ENCODE measurements at places on chromosomes 11 and 22.
A peak's percentile ranks its signal among the peaks of the same experiment; 100 is the strongest.

GRCh38 chr11:118186346-118187107 is 10.1 kb upstream of the SCN2B start:
- no peak for DNase-seq

GRCh38 chr11:46290598-46291309 is 13.3 kb downstream of the CREB3L1 start:
- no peak for DNase-seq

- no peak for DNase-seq
These were observed 18.1 kb downstream of the DGCR2 start for GRCh38 chr22:19103880-19104821.

- no peak for DNase-seq
These were observed 548 bp downstream of the FDXACB1 start for GRCh38 chr11:111878385-111878848.

DNA sequence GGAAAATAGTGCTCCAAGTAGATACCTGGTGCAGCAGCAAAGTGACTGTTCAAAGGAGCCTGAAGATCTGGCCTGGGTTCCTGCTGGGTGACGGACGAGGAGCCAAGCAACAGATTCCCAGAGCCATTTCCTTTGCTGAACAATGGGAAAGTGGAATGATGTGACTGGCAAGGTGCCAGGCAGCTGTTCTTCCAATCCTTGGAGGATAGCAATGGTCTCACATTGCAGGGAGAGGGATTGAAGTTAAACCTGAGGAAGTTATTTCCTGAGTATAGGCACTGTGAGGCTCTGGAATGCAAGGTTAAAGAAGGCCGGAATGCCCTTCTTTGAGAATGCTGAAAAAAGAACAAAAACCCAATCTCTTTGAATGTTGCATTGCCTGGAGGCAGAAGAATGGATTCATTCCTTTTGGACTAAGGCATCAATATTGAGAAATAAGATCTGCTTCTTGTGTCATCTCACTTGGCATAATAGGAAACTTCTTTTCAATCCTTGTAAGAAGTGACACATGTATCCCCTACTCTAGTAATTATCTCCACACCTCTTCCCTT is 223.8 kb downstream of the BLID start:
- no peak for DNase-seq

DNA sequence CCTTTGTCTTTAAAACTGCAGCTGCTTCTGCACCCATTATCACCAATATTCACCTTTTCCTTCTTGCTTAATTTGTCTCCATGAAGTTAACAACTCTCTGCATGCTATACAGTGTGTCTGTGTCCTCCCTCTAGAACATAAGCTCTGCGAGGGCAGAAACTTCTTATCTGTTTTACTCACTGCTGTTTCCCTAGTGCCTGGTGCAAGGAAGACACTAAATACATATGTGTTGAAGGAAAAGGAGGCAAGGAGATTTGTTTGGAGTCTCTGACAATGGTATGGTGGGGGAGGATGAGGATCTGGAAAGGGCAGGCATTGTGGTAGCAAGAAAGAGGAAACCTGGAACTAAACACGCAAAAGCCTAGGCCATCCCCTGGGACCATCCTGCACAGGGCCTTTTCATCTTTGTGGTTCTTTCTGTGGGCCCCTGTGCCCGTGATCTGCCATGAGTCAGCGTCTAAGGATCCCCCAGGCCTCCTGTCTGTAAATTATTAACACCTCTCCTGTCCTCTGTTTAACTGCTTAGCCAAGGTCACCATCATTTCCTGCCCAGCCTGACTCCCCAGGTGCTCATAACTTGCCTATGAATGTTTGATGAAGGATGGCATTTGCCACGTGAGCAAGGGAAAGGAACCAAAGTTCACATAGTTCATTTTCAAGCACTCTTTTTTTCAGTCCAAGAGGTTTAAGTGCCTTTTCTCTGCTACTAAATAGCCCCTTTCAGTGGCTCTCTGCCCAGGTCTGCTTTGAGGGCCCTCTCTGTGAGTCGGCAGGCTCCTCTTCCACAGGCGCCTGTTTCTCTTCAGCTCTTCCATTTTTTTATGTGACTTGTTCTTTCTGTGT is 131.1 kb downstream of the RASSF10 start:
- peak; percentile 21 for DNase-seq

DNA sequence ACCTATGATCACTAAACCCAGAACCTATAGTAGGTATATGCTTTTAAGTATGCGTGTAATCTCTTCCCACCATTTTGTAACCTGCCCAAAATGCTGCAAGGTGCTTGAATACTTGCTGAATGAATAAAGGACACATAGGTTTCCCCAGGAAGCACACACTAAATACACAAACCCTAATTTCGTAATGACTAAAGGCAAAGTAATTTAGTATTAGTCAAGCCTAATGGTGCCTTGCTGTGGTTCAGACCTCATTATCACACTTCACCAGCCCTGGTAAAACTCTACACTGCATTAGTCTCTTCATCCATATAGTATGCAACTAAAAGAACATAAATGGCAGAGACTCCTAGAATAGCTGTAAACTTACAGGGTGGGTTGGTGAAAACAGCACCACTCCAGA is 289.0 kb upstream of the PITPNB start:
- no peak for DNase-seq

GRCh38 chr22:28728621-28729313 is 12.9 kb downstream of the CHEK2 start:
- no peak for DNase-seq

GRCh38 chr11:27505781-27506180 is 788 bp downstream of the LIN7C start:
- DNase-seq = no peak

- no peak for DNase-seq
These were observed 43.1 kb downstream of the CCDC73 start for GRCh38 chr11:32751381-32751780.

DNA sequence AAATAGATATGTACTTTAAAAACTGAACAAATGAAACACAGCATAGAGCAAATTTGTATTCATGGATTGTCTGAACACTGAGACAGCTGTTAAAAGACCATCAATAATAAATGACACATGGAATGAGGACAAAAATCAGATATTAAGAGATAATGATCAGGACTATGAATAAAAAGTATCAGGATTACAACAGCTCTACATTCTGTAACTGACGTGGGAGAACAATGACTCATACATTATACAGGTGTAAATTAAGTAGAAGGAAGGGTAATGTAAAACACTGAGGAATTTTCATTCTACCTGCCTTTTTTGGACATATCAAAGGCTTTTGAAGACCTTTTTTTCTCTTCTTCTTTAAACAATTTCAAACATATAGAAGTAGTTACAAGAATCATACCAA is 310.9 kb upstream of the ANO3 start:
- no peak for DNase-seq

DNA sequence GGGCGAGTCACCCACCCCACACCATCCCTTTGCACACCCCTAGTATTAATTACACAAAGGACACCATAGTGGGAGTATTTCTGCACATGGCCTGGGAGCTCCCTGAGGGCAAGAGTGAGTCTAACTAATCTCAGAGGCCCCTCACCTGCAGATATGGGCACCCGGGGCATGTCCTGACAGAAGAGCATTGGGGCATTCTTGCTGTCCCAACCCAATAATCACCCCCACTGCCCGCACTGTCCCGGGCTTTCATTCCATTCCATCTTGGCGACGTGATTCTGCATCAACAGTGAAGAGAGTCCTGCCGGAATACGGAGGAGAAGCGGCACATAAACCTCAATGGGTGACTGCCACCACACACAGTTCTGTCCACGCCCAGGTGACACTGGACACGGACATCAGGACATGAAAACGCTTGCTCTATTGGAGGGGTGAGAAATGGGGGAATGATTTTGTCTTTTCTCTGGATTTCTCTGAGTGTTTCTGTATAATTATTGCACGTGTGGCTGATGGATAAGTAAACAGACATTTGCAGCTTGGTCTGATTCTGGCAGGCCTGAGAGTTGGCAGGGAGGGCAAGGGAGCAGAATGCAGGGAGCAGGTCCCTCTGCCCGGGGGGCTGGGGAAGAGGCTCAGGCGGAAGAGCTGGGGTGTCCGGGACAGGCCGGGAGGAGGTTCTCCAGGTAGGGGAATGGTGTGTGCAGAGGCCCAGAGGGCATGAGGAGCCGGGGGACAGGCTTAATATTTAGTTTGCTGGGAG is 38.2 kb downstream of the SCUBE1 start:
- DNase-seq = no peak

GRCh38 chr11:125941619-125942611 is 3.9 kb upstream of the VSIG10L2 start:
- peak; percentile 71 for DNase-seq

DNA sequence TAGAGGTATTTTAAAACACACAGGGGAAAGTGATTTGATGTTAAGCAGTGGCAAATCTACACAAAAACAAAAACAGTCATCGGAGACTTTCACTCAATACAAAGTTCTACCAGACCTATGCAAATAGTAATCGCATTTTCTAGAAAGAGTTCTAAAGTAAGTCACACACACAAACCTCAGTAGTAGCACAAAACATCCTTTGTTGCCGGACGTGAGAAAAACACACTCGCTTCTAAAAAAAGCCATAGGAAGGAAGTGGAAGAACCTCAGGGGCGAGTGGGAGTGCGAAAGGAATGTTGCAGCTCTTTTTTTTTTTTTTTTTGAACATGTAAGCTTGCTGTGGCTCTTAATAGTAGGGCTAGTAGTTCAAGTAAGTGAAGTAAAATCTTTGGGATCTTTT is 88.9 kb downstream of the MAML2 start:
- DNase-seq = peak; percentile 40

GRCh38 chr22:25083807-25084200 is 115.9 kb upstream of the CRYBB3 start:
- DNase-seq = no peak
